Astrocyte of the spinal cord (primary cell): ENCODE measurements at places on chromosomes 7 and 10.

- no peak for DNase-seq
Observed at GRCh38 chr10:42482411-42482810, 156.0 kb downstream of the ZNF33B start.

DNA sequence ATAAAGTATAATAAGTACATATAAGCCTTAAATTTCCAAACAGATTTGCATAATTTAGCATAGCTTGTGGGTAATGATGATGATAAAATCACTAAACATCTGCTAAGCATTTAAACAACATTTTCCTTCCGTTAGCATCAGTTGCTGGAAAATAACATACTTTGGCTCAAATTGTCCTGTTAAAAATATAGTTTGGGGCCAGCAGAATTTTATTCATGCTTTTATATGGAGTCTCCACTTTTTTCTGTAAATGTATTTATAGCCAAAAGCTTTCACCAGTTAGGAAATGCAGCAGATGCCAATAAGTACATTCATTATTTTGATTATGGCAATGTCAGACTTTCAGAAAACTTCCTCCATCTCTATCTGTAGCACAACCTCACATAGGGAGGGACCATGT is 107.2 kb downstream of the CNTNAP2 start:
- no peak for DNase-seq

- no peak for DNase-seq
Observed at GRCh38 chr10:92350411-92350810, 59.4 kb downstream of the MARCHF5 start.

GRCh38 chr7:34219153-34219718 is 313.9 kb downstream of the BMPER start:
- DNase-seq = no peak

- DNase-seq = peak; percentile 57
Observed at GRCh38 chr10:97676770-97677581, 10.1 kb downstream of the AVPI1 start.

GRCh38 chr7:31815796-31816195 is 128.8 kb downstream of the PPP1R17 start:
- DNase-seq = peak; percentile 26

DNA sequence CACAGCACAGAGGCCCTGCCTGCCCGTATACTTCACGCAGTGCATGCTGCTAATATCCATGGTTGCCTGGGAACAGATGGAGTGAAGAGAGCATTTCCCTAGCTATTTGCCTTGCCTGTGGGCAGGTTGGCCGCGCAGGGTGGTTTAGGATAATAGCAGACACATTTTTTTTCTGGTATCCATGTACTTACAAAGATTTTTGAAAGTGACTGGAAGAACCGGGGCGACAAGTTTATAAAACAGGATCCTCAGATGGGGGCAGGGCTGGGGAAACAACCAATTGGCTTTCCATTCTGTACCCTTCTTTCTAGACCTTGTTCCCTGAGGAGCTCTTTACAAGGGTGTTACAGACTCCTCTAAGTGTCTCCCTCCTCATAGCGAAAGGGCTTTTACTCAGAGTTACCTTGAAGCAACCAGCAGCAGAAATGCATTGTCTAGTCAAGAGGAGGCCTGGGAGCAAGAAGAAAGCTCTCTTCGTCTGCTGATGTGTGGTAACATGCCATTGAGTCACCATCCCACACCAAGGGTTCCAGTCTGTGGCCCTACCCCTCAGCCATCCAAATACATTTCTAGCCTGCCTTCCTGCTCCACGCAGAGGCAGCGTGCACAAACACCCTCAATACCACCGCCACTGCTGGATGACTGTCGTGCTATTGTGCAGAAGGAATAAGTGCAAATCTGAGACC is 31.5 kb downstream of the MTURN start:
- no peak for DNase-seq

DNA sequence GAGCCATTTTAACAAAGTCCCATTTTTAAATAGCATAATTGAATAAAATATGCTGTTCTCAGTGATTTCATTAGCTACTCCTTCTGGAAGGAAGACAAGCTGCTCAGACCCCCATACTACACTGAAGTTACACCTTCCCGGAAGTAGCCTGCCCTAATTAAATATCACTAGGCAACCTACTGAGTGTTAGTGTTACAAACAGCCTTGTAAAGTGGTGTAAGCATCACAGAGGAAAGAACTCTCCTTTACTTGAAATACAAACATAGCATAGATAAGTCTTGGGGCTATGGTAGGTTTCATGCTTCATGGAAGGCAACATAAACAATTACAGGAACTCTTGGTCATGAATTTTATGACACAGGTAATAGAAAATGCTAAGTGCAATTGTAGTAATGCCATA is 43.4 kb upstream of the PTN start:
- no peak for DNase-seq

DNA sequence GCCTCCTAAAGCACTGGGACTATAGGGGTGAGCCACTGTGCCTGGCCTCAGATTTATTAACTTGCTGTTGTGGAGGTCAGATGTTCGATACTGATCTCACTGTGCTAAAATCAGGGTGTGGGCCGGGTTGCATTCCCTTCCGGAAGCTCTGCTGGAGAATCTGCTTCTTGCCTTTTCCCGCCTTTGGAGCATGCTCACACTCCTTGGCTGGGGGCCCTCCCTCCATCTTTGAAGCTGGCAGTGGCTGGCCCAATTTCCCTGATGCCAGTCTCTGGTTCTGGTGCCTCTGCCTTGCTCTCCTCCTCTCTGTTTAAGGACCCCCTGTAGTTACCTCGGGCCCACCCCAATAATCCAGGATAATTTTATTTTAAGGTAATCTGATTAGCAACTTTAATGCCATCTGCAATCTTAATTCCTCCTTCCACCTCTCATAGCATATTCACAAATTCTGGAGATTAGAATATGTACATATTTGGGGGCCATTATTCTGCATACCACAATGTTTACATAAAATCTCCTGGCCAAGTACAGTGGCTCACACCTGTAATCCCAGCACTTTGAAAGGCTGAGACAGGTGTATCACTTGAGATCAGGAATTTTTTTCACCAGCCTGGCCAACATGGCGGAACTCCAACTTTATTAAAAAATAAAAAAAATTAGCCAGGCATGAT is 7.9 kb upstream of the PITRM1 start:
- no peak for DNase-seq

GRCh38 chr10:26776258-26776657 is 78.8 kb downstream of the PDSS1 start:
- no peak for DNase-seq

DNA sequence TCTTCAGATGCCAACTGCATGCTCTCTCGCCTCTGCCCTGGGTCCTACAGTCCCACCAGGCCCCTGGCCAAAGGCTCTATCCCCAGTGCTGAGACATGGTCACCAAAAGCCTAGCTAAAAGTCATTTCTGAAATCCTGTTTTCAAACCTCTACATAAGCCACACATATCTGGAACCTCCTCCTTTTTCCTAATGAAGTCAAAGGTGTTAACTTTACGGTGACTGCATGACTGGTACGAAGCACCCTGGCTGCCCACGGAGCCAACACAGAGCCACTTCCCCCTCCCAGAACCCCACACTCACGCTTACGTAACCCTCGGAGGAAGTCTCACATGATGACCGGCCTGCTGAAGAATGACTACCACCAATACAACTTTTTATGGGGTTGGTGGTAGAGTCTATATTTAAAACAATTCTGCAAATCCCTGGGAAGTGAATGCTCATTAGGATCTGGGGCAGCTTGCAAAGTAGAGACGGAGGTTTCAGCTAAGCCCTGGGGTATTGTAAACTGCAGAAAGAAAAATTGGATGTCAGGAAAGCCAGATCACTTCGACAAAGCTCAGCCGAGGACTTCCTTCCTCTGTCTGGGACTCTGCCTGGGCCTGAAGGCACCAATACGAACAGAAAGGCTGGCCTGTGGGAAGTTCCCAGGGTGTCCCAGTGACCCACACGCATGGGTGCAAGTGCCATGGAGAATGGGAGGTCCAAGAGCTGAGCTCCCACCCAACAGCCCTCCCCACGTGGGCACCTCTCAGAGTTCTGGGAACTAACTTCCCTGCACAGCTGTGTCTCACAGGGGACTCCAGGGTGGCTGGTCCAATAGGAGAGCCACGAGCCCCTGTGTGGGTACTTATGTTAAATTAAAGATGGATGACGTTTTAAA is 50.7 kb downstream of the PDGFA start:
- no peak for DNase-seq

GRCh38 chr7:17123020-17123419 is 175.4 kb upstream of the AHR start:
- peak; percentile 76 for DNase-seq

DNA sequence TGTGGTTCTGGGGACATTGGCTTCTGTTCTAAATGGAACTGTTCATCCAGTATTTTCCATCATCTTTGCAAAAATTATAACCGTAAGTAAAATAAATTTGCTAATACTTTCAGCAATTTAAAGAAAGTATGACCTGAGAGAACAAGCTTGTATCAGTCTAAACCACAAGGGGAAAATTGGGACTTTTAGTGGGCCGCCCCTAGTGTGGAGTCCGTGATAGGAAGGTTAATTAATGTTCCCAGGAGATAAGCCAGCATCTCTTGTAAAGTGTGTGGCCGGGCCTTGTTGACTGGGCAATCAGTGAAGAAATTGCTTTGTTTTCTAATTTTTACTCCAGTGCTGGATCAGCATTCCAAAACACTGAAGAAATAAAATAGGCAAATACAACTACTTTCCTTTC is 83.0 kb downstream of the ABCB5 start:
- no peak for DNase-seq

- no peak for DNase-seq
Observed at GRCh38 chr10:99372546-99373271, 43.6 kb downstream of the CNNM1 start.

DNA sequence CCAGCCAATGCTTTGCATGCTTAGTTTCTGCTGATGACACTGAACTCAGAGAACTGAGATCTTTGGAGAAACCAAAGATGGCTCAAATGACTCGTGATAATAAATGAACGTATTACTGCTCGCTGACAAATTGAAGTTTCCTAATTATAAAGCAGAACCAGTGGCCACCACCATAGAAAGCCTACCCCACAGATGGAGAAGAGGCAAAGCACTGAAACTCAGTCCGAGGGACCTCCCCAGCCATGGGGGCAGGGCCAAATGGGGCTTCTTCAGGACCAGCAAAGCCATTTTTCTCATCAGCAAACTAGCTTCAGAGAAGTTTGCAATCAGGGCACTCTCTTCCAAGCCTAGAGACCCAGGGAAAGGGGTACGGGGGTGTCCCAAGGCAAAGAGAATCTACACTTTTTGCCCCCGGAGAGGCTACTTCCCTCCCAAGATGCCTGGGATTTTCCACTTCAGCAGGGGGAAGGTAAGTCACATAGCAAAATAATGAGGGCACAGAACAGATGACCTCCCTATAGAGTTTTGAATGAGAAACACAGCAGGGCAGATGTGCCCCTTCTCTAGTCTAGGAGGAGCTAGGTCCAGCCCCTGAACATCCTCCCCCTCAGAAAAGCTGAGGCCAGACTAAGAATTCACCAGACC is 4.3 kb upstream of the IL6 start:
- no peak for DNase-seq

DNA sequence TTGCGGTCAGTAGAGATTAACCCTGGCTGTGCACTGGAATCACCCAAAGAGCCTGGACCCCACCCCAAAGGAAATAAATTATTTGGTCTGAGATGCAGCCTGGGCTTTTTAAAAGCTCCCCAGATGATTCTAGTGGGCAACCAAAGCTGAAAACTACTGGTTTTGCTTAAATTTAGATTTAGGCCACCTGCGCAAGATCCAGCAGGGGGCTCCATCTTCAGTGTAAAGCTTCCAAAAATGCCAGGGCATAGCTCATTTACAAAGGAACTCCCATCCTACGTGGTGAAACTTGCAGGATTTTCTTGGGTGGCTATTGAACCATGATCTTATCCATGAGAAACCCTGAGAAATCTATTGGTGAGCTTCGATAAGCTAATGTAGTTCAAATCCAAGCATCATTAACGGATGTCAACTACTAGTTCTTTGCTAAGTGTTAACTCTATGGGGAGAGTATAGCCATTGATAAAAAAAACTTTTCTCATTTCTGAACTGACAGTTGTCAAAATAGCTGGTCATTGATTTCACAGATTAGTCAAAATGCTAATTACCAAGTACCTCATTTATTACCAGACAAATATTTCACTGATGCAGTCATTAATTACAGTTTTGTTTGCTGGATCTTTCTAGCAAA is 315.3 kb downstream of the LHFPL3 start:
- DNase-seq = no peak

DNA sequence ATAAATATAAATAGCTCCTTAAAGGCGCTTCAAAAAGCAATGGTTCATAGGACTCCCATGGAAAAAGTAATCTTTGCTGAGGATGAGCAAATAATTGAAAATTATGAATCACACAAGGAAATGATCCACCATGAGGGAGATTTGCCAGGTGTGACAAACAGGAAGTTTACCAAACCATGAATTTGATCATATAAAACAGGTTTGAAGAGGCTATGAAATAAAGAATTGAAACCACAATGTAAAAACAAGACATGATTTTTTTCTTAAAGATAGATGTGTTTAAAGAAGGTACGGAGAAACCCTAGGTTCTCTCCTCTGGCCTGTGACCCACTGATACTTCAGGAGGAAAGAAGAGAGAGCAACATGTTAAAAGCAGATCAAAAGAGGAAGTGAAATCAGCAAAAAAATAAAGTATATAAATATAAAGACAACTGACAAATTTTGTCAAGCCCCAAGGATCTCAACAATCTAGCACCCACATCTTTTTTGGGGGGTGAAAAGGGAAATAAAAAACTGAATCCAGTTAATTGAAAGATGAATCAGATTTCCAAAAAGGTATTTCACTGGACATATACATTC is 111.3 kb upstream of the ASAH2 start:
- DNase-seq = no peak

DNA sequence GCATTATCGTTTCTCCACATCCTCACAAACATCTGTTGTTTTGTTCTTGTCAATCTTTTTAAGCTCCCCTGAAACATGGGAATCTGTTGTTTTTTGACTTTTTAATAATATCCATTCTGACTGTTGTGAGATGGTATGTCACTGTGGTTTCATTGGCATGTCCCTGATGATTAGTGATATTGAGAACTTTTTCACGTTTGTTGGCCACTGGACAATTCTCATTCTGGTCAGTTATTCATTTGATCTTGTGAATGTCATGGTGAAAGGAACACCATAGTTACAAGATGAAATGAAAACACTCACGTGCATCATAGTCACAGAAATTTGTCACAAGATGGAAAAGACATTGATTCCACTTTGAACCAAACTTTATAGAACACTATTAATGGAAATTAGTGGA is 20.5 kb upstream of the SGCE start:
- no peak for DNase-seq

DNA sequence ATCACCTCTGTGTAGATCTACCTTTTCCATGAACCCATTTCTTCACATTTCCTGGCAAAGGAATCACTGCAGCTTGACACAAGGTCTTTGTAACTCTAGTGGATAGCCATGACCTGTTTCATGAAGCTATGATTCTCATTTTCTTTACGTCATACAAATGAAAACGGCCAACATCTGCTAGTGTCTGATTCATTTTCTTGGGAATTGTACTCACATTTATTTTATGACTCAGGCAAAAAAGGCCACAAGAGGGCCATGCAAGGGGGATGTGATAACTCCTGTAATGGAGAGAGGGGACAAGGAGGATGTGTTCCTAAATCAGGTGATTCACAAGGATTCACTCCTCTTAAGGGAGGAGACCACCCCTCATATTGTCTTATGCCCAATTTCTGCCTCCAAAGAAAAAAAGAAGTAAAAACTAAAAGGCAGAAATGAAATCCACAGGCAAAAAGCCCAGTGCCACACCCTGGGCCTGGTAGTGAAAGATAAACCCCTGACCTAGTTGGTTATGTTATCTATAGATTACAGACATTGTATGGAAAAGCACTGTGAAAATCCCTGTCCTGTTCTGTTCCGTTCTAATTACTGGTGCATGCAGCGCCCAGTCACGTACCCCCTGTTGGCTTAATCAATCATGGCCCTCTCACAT is 249.9 kb downstream of the IPMK start:
- DNase-seq = peak; percentile 96

GRCh38 chr7:148391591-148391990 is 199.0 kb upstream of the C7orf33 start:
- no peak for DNase-seq
